ENCODE measurements at places on chromosomes 1 and 21.
A peak's percentile ranks its signal among the peaks of the same experiment; 100 is the strongest.

DNA sequence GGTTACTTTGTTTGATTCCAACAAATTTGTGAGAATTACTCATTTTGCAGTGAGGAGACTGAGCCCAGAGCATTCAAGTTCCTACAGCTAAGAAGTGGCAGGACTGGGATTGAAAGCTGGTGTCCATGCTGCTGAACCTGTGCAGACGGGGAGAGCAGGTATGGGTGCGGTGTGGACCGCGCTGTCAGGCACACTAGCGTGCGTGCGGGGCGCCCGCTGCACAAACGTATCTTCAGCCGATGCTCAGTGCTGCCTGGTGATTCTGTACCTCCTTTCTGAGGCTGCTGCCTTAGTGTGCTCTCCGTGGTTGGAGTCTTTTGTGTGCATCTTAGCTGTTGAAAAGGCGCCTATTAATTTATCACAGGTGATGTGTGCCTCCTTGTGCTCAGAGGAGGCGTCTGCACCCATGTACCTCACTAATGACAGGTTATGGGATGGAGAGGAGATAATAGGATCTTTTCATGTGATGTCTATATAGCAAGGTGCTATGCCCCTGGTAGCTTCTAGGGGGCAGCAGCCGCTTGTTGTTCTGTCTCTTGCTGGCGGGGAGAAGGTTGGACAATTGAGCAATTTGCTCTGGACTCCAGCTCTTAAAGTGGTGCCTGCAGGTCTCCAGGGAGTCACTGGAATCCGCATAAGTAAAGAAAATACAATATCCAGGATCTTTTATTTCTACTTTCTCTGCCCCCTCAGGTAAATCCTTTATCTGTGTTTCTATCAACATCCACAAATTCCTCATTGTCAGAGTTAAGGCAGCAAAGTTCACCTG, 32.5 kb downstream of the PEX14 start:
- peak; percentile 58 for DNase-seq

DNA sequence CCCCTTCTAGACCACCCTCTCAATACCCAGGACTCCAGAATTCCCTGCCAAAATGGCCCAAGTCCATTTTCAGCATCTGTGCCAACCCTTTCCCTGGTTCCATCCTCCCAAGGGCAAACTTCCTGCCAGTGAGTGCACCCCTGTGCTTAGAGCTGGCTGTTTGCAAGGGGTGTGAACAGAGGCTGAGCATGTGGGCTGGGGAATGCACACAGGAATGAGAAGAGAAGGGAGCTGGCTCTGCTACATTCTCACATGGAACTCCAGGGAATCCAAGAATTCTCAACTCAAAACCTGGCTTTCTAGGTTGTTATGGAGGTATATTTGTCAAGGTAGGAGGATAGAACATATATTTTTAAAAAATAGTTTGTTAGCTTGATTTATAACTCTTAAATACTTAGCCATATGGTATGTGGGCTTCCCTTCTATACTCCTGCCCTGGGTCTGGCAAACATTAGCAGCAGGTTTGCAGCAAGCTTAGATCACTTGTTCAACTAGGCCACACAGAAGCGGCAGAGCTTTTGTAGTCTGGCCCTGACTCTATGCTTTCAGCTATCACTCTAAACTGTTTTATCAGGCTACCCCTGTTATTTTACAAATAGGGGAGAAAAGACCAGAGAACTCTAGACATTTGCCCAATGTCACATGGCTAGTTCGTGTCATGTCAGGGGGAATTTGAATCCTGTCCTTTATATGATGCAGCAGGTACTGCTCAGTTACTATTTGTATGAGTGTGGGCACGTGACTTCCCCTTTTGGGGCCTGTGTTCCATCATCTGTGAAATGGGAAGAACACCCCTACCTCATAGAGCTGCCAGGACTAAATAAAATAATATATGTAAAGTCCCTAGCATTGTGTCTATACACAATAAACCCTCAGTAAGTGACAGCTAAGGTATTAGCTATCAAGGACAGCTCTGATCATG, 8.1 kb upstream of the STMN1 start:
- DNase-seq, result no peak

GRCh38 chr1:212752252-212752933, 39.2 kb downstream of the NSL1 start:
- no peak for DNase-seq

GRCh38 chr1:222288053-222288452, 259.9 kb downstream of the HHIPL2 start:
- DNase-seq, result no peak

DNA sequence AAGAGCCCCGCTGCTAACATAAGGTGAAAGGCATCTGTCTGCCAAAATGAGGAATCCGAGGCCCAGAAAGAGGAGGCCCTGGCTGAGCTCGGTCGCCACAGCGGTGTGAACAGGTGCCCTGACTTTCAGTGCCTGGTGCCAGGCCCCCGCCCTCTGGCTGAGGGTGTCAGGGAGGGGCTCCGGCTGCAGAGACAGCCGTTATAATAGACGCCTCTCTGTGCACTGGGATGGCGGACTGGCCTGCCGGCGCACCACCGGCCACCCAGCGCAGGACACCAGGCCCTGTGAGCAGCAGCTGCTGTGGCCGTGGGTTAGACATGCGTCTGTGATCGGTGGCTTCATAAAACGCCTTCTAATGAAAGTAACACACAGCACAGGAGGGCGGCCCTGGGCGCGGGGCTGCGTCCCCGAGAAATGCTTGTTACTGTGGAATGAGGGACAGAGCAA, 51.4 kb upstream of the ACTRT2 start:
- no peak for DNase-seq

DNA sequence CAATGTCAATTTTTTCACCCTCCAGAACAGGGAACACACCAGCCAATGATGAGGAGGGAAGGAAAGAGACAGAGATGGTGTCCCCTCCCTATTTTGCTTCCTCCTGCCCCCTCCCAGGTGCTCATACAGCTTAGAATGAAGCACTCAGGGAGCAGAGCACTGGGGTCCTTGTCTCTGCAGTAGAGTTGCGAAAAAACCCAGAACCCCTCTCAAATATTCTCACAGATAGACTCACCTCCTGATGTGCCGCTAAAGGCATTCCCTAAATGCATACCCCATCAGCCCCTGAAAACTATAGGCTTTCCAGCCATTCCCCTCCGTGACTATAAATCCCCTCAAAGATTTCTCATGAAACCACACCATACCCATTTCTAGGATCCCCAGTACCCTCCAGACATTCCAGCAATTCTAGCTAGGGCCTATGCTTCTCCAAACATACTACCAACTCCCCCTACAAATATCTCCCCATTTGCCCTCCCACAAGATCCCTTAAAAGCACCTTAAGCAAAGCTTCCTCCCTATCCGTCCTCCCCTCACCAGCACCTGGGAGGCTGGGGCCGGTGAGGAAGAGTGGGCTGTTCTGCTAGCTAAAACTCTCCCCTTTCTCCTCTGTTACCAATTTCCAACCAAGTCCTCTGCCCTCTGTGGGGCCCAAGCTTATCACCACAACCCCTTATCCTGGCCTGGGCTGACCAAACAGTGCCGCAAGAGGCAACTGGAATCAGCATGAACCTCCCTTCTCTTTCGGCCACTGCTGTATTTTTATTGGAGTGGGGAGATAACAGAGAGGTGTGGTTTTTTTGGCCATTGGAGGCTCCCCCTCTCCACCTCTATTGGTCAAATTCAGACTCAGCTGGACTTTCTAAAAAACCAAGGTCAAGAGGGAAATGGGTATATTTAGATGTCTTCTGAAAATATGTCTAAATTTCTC, 54.7 kb downstream of the RHBG start:
- DNase-seq, result no peak

DNA sequence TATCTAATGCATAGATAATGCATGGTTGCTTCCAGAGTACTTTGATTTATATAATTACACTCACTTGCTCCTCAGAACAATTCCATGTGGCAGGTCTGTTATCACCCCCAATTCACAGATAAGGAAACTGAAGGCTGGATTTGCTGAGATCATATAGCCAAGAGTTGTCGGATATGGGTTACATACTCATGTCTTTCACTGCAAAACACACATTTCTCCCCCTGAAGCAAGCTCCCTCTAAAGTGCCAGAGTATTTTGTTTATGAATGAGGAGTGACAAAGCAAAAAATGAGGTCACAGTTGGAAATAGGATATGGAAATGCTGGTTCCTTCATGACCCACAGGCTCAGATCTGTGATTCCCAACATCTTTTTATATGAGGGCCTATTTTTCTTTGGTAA, 134.2 kb downstream of the ROR1 start:
- DNase-seq, result no peak

- DNase-seq, result no peak
Observed at GRCh38 chr21:33198346-33199099, 31.2 kb upstream of the IFNAR2 start.

GRCh38 chr21:43696214-43696613, 22.7 kb upstream of the PDXK start:
- DNase-seq, result no peak

DNA sequence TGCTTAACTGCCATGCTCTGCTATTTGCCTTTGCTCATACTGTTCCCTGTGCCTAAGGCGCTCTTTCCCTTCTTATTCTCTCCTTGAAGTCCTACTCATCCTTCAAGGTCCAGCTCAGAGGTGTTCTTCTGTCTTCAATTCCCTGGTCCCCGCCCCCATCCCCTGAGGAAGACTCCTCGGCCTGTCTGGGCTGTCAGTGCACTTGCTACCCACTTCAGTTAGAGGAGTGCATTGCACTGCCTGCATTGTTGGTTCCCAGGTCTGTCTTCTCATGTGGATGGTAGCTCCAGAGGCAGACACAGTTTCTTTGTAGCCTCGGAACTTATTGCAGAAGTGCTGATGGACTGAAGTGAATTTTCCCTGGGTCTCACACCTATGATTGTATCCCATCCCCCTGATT, 194.0 kb downstream of the C1orf94 start:
- no peak for DNase-seq

DNA sequence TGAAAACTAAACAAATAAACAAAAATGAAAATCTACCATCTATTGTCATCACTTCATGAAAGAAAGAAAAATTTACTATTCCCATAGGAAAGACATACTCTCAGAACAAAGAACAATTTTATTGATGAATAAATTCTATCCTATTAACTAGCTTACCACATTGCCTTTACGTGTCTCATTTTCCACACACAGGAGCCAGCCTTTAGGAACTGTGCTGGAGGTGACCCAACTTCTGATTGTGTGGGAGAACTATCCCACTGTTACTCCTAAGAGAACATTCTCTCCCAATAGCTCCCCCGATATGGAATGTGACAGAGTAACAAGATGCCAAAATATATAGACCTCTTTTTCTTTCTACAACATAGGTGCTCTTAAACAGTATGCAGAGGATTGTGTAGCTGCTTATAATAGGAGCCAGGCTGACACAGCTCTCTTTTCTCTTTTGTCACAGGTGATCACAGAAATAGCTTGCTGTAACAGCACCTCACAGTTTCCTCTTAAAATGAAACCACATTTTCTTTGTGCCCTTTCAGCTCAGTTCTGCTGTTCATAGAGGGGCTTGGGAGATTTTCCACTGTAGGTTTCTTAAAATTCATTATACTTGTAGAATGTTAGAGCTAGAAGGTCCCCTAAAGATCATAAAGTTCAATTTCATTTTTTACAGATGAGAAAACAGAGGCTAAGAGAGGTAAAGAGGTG, 35.5 kb downstream of the C21orf91 start:
- no peak for DNase-seq

DNA sequence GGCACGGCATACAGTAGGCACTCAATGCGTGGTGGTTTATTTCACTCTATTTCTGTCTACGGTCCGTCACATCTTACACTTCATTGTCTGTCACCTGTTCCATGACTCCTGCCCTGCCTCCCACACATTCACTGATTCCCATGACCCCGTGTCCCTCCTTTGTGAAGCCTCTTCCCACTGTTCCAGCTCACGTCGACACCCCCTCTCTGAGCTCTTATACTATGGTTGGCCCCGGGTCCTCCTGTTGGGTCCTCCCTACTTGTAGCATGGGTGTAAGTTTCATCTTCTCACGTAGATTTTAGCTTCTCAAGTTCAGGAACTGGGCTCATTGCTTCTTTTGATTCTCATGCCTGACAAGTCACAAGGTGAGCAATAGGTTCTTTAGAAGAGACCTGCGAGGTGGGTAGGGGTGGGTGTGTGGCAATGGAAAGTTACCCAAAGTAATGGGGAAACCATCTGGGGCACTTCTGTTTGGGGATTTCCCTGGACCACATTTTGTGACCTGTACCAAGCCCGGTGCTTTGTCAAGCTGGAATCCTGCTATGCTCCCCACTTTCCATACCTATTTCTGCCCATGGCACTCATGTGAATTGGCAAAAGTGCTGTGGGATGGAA, 22.1 kb upstream of the IL10 start:
- peak; percentile 72 for DNase-seq

- no peak for DNase-seq
Observed at GRCh38 chr1:16716691-16717335, 23.5 kb upstream of the RNU1-4 start.

DNA sequence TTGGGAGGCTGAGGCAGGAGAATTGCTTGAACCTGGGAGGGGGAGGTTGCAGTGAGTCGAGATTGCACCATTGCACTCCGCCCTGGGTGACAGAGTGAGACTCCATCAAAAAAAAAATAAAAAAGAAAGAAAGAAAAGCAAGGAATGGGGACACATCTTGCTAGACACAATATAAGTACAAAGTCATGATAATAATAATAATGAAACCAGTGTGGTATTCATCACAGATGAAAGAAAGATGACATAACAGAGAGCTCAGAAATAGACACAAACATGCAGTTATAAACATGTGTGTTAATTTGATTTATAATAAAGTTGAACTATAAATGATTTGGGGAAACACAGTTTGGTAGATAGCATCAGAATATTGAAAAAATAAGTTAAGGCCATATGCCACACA, 264.1 kb downstream of the SRGAP2C start:
- no peak for DNase-seq

GRCh38 chr1:153535242-153536011, at the start of gene S100A6:
S100A6 (minus strand) TSS chr1:153535991; CDS start chr1:153535339, 652 bp downstream.
- DNase-seq, result peak; percentile 45

DNA sequence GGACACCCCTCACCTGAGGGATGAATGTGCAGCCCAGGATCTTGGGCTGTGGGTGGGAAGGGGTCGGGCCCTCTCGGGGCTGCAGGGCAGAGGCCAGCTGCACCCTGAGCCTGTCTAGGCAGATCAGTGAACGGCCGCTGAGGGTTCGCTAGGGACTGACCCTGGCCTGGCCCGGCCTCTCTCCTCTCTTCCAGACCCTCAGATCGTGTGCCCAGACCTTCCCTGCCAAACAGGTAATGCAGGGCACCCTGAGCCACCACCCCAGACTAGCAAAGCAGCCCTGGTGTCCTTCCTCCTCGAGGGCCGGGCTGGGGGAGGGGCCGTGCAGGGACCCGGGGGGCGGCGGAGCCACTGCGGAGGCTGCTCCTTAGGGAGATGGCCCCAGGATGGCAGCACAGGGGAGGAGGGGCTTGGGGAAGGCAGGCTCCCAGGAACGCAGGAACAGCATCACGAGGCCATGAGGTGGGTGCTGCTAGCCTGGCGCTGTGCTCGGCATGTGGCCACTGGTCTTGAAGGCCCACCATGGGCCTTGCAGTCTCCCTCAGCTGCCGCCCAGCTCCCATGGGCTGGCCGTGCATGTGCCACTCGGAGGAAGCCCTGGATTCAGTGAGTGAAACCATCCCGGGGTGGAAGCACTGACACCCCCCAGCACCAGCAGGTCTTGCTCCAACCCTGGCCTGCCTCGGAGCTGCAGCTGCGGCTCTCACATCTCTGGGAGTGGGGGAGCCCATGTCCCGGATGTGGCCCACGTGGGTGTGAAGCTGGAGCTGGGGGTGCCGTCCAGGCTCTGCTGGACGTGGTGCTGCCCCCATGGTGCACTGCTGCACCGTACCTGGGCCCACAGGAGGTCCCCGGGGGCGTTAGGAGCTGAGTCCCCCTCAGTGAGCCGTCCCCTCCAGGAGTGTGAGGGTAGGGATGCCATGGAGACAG, 28.7 kb downstream of the COL6A2 start:
- DNase-seq, result no peak

All from activated naive CD4-positive, alpha-beta T cell treated with Interleukin-2 at 50 U/mL for 16 hours (primary cell).